Stimulated activated CD4-positive, alpha-beta T cell treated with anti-CD3 and anti-CD28 coated beads, TNF-alpha, amount 100 ng/mL, for 48 hours (primary cell): ENCODE measurements at places on chromosomes 7 and 10.

- DNase-seq, result no peak
These were observed 4.4 kb upstream of the PDLIM1 start for GRCh38 chr10:95295031-95295755.

DNA sequence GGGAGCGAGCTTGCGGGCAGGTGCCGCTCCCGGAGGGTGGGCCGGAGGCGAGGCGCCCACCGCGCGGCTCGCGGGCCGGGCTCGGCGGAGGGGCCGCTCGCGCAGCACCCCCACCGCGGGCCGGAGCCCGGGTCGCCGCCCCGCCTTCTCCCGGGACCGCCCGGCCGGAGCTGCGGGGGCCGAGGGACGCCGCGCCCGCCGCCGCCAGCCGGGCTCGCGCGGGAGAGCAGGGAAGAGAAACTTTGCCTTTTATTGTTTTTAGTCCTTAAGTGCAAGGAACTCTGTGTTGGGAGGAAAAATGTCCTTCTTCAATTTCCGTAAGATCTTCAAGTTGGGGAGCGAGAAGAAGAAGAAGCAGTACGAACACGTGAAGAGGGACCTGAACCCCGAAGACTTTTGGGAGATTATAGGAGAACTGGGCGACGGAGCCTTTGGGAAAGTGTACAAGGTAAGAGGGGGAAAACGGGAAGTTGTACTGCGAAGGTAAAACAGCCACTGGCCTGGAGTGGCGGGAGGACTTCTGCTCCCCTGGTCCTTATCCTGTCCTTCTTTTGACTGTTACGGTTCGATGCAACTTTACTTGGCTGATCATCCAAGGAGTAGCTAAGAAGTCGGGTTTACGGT, 620 bp downstream of the SLK start:
- DNase-seq, result no peak

DNA sequence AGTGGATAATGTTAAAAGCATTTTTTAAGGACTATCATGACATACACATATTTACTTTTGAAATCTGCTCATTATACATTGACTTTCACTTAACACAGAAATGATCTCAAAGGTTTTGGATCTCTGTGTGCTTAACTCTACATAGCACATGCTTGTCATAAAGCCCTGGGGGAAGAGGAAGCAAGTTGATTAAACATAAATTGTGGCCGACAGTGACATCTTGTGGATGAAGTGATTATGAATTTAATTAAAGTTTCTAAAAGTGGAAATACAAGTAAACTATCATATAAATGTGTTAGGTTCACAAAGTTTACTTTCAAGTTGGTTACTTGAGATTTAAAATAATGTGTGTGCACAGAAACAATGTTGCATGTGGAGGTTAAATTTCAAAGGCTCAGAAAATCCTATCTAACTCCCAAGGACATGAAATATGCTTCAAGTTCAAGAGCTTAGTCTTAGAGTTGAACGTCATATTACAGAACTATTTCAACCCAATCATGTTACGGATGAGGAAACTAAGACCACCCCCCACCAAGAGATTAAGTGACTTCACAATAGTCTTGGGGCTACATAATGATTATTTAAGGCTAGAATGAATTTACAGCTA, 1247.8 kb downstream of the GATA3 start:
- no peak for DNase-seq

GRCh38 chr7:38525857-38526256, 105.3 kb downstream of the AMPH start:
- no peak for DNase-seq

DNA sequence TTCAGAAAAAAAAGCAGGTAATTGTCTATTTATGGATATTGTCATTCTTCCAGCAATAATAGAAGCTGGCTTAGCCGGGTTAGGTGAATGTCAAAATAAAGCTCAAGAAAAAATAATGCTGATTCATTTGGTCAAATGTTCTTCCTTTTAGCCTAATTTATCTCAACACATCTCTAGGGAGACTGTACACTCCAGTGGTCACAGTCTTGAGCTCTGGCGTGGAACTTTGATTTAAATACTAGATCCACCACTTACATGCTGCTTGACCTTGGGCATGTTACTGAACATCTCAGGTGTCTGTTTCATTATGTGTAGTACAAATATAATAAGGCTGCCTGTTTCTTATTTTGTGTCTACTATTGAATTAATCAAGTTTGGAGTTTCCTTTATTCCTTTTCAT, 22.0 kb downstream of the PRTFDC1 start:
- DNase-seq, result no peak

DNA sequence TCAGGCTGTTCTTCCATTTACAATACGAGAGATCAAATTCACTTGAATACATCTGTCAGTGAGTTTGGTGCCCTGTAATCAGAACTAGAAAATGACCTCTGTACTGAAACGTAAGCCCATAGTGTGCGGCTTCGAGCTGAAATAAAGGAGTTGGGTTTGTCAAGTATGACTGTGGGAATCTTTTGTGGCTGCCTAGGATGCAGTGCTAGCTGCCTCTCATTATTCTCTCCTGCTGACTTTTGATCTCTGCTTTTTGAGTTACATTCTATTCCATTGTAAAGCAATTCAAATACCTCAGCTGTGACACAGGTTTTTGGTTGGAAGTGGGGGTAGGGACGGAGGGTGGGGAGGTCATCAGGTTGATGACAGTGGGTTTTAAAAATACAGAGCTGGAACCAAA, 40.4 kb downstream of the ICA1 start:
- DNase-seq, result no peak

GRCh38 chr7:101243646-101244374, 1.1 kb downstream of the FIS1 start:
- no peak for DNase-seq

DNA sequence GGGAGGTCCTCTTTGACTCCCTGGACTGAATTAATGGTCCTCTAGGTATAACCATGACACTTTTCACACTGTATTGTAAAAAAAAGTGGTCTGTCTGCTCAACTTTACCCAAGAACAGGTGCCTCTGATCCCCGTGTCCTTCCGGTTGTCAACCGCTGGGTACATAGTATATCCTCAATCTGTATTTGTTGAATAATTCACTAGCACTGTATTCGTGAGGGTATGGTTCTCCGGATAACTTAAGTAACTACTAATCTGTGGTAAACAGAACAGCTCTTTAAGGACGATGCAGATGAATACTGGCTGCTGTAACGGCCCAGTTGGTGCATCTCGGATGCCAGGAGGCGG, 472 bp upstream of the ADAM22 start:
- no peak for DNase-seq

DNA sequence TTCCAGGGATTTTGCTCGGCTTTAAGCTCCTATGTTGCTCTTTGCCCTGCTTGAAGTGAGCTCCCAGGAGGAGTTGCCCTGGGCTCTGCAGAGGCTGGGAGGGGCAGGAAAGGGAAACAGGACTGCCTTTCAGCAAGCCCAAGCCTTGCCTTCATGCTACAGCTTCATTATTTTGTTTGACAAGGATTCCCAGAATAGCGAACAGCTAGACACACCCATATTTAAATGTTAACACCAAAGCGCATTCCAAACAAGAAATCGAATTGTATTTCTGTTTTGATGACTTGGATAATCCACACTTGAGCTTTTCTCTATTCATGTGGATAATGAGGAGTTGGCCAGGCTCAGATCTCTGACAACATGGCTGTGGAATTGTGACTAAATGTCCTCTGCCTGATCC, 6.3 kb downstream of the KIAA1217 start:
- DNase-seq, result no peak

GRCh38 chr10:60003651-60004523, 97.5 kb upstream of the CCDC6 start:
- no peak for DNase-seq

DNA sequence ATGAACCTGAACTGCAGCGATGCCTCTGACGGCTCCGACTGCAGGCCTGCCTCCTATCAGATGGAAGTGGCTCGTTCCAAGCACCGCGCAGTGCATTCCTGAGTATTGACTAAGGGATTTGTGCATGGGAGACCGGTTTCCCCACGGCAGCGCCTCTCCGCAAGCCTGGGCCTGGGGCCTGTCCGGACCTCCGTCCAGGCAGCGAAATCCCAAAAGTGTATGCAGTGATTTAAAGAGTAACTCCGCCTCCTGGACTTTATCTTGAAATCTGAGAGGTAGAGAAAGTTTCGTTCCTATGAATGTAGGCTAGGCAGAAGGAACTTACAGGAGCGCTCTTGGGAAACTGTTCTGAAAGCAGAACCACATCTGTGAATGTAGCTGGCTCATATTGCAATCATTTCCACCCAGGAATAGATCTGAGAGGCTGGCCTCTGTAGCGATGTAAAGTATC, 106.2 kb upstream of the CELF2 start:
- DNase-seq, result no peak

GRCh38 chr10:132849546-132850031, 63.6 kb upstream of the NKX6-2 start:
- no peak for DNase-seq

GRCh38 chr7:1278543-1278942, 45.9 kb downstream of the UNCX start:
- DNase-seq, result no peak

DNA sequence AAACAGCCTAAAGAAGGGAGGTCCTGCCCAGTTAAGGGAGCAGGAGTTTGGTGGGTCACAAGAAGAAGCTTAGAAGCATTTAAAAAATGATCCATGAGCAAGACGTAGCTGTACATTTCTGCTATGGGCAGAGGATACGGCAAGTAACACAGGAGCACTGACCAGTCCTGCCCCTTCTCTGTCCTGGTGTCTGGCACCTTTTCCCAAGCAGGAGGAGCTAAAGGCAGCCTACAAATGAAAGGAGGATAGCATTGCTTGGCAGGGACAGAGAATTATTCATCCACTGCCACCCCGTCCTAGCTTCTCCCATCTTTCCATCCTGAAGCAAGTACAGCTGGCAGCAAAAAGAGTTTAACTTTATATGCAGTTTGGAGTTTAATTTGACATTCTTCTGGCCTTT, 1077.6 kb downstream of the TYW1 start:
- no peak for DNase-seq
